ENCODE measurements at places on chromosomes 13 and 19.

DNA sequence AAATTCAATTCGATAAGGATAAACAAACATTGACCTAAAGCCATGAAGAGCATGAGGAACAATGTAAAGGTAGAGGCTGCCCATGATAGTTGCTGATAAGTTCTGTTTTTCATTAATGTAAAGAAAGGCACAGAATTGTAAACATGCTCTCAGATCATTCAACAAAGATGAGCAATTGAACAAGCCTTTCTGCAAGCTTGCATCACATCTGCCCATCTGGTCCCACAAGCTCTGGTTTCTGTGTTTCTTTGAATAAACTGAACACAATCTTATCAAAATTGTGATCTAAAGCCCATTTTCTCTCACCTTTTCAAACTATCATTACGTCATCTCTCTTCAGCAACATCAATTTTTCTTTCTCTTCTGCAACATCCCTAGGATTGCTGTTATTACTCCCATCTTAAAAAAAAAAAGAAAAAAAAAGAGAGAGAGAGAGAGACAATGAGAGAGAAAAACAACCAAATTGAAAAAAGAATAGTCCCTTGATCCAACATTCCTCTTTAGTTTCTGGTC is 487.2 kb upstream of the GPC6 start:
- DNase-seq = no peak

GRCh38 chr19:41421973-41422372 is 5.2 kb downstream of the B3GNT8 start:
- no peak for DNase-seq

DNA sequence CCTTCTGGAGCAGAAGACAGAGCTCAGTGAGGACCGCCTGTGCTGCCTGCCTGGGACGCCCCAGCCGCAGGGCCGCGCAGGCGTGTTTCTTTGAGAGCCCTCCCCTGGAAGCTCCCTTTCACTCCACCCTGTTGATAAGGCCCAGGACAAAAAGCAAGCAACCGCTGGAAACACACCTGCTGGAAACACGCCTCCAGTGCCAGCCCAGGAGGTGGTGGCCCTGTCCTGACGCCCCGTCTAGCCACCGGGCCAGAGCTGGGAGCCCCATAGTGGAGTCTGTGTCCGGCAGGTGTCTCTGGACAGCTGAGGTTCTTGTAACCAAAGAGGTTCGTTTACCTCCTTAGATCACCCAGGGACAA is 173.8 kb downstream of the KATNAL1 start:
- peak; percentile 64 for DNase-seq

- DNase-seq = no peak
Measured at GRCh38 chr19:58401840-58402421, 6.5 kb downstream of the RNF225 start.

GRCh38 chr13:34657716-34658115 is 284.4 kb upstream of the NBEA start:
- no peak for DNase-seq

- DNase-seq = no peak
Measured at GRCh38 chr19:41123716-41124294, 9.6 kb downstream of the CYP2F1 start.

GRCh38 chr13:112781881-112782361 is 92.1 kb downstream of the ATP11A start:
- peak; percentile 75 for DNase-seq

GRCh38 chr19:45502111-45502510 is 3.9 kb downstream of the PPM1N start:
- DNase-seq = no peak

- DNase-seq = no peak
Measured at GRCh38 chr19:5719274-5719960, 529 bp downstream of the LONP1 start.

DNA sequence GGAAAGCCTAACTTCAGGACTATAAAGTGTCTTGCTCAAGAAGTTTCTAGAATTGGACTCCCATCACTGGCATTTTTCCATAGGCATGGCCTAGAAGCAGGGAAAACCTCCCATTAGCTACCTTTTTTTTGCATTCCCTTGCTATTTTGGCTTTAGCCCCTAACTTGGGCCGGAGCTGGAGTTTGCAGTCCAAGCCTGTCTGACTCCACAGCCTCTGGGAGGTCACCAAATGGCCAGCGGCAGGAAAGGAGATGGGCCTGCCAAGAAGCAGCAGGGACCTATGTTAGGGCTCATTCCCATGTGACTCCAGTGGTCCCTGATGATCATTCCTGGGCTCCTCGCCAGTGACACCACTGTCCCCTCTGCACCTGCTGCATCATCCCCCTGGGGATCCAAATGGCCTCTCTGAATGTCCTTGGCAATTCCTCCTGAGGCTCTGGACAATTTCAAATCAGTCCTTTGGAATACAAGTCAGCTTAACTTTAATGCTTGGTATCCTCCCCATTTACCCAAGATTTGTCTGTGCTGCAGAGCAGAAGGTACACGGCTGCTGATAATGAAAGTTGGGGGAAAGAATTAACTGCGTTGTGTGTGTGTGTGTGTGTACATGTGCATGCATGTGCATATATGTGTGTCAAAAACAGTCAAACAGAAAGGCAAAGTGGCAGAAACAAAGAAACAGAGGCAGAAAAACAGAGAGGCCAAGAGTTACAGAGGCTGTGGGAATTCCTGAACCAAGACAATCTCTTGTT is 69.8 kb upstream of the SERP2 start:
- DNase-seq = peak; percentile 26

GRCh38 chr13:29746148-29746677 is 104.2 kb downstream of the UBL3 start:
- DNase-seq = no peak

- DNase-seq = no peak
Measured at GRCh38 chr13:33263976-33264619, 21.5 kb downstream of the STARD13 start.

GRCh38 chr19:3441089-3441985 is 39.0 kb downstream of the SMIM24 start:
- no peak for DNase-seq
